Effector CD8-positive, alpha-beta T cell (primary cell): ENCODE measurements at places on chromosomes 1 and 21.

GRCh38 chr1:9042272-9042671, 16.0 kb upstream of the SLC2A7 start:
- DNase-seq: no peak

GRCh38 chr1:150226486-150226885, 9.4 kb downstream of the ANP32E start:
- DNase-seq: no peak

- DNase-seq: no peak
Measured at GRCh38 chr1:220955116-220955515, 75.9 kb downstream of the HLX start.

DNA sequence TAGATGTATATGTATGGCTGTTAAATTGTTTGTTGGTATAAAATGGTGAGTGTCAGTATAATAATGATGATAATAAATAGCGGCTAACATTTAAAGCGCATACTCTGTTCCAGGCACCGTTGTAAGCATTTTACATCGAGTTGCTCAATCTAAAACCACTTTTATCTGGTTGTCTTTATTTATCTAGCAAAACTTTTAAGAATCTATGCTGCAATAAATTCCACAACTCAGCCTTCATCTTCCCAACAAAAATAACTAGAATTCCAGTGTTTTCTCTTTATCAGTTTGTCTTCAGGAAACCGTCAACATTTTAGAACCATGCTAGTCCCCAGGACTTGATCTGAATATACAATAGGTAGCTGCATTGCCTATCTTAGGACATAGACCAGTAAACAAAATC, 19.3 kb upstream of the SLC16A1 start:
- no peak for DNase-seq

DNA sequence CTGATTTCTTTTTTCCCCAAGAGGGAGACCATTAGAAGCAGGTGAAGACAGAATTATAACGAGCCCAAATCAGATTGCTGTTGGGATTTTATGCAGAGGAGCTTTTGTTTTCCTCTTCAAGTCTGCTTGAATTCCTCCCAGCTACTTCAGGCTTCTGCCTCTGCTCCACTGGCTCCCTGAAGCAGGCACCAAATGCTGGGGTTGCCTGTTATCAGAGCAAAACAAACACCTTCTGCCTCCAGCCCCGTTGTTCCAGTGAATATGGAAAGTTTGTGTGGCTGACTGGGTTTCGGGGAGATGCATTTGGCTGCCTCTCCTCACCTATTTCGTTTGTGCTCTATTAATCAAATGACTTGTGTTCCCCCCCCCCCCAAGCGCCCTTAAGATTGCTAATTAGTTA, 209.2 kb downstream of the URB2 start:
- DNase-seq: no peak

GRCh38 chr1:214549604-214550003, 1.8 kb downstream of the PTPN14 start:
- DNase-seq: no peak

- DNase-seq: no peak
Measured at GRCh38 chr21:39681257-39681656, 63.7 kb upstream of the IGSF5 start.

GRCh38 chr21:38505654-38506523, 7.6 kb upstream of the ERG start:
- DNase-seq: no peak

GRCh38 chr1:219379691-219380090, 206.0 kb downstream of the LYPLAL1 start:
- no peak for DNase-seq

DNA sequence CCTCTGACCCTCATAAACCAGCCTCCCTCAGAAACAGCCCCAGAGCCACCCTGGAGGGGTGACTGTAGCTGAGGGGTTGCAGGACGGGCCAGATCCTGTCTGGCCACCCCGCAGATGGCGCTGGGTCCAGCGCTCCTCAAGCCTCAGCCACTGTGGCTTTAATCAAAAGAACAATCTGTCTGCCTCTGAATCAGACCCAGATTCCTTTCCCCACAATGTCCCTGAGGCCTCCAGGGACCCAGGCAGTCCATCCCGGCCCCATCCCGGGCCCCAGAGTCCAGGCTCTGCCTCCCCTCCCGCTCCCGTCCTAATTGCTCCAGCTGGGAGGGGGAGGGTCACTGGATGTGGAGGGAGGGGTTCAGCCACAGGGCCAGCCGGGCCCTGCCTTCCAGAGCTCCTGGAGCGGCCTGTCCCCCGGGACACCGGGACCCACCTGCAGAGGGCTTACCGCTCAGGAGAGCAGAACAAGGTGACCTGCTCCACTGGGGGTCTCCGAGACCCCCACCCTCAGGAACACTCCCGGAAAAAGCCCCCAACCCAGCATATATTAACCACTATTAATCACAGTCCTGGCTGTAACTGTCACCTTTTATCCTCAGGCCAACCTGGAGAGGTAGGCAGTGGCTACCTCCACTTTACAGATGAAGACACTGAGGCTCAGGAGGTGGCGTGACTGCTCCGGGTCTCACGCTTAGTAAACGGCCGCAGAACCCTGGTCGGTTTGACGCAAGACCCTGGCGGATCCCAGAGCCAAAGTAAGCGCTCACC, 836 bp upstream of the FBLIM1 start:
- no peak for DNase-seq

DNA sequence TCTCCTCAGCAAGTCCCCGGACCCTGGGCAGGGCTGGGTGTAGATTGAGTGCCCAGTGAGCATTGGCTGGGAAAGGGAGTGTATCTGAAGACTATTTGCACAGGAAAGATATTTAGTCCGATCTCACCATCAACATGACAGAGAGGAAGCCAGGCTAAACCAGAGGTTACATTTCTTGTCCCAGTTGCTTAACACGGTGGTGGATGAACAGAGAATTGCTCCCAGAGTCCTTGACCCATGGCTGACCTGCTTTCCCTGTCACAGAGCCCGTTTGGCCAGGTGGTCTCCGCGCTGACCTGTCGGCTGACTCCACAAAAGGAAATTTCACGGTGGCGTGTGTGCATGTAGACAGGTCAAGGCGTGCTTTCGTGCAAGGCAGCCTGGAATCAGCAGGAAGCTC, 83.5 kb downstream of the BEND5 start:
- DNase-seq: no peak
